ENCODE measurements at places on chromosomes 3 and 15.

DNA sequence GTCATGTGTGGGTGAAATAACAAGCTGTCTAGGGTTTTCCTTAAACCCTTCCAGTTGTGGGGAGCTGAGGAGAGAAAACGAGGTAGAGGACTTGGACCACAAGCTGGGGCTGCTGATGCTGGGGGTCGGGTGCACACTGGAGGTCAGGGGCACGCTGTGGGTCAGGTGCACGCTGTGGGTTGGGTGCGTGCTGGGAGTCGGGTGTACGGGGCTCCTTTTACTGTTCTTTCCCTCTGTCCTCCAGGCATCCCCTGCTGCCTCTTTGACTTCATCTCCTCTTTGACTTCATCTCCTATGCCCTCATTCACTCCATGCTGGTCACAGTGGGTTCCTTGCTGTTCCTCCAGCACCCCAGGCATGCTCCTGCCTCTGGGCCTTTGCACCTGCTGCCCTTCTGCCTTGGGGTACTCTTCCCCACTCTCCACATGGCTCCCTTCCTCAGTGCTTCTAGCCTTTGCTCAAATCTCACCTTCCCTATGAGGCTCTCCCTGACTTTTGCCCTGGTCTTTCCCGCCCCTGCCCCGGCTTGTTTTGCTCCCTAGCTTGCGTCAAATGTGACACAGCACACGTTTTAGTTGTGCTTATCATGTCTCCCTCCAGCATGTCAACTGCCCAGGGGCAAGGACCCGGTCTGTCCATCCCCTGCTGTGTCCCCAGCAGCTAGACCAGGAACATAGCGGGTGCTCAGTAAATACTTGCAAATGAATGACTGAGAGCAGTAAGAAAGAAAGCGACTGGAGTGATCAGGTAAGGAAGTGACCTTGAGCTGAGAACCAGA lies 45.4 kb downstream of the WNT7A start:
- DNase-seq, result no peak

- DNase-seq, result no peak
Observed at GRCh38 chr15:73660455-73660854, 23.7 kb upstream of the CD276 start.

- DNase-seq, result no peak
Observed at GRCh38 chr3:38545983-38546382, 49.8 kb downstream of the EXOG start.

DNA sequence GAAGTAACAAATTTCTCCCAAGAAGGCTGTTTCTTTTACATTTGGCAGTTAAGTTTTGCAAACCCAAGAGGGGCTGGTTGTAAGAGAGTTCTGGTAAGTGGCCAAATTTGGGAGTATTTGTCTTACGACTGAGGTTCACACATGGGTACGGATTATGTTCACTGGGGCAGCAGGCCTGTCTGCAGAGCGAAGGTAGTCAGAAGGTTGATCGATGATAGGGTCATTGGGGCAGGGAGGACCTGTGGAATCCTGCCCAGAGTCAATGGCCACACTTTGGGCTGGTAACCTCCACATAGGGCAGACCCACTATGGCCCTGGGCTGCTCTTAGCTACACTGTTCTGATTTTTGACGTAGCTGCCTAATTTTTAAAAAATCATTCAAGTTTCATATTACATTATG lies 368.6 kb downstream of the EPHB1 start:
- DNase-seq, result no peak

GRCh38 chr3:43894176-43895049 lies 203.7 kb downstream of the ABHD5 start:
- no peak for DNase-seq

- no peak for DNase-seq
Observed at GRCh38 chr3:138942861-138943623, 3.9 kb downstream of the FOXL2 start.

GRCh38 chr3:134693804-134694203 lies 43.0 kb upstream of the KY start:
- no peak for DNase-seq
